KBM-7 (cell line): ENCODE measurements at places on chromosomes 2 and 18.

DNA sequence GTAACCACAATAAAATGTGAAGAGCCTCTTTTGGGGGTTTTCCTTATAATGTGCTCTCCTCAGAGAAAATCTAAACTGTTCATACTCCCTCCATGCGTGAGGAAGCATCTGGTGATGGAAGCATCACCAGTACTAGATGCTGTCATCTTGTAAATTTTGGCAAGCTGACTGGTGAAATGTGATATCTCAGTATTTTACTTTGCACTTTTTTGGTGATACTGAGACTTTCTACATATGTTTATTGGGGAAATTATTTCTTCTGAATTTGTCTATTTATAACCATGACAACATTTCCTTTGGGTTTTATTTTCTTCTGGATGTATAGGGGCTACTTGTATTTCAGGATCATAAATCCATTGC, 95.9 kb upstream of the DLGAP1 start:
- no peak for DNase-seq

DNA sequence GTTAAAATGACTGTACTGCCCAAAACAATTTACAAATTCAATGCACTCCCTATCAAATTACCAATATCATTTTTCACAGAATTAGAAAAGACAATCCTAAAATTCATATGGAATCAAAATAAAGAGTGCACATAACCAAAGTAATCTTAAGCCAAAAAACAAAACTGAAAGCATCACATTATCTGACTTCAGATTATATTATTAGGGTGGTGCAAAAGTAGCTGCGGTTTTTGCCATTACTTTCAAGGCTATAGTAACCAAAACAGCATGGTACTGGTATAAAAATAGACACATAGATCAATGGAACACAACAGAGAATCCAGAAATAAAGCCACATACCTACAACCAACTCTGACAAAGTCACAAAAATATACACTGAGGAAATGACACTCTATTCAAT, 396.6 kb downstream of the EIPR1 start:
- DNase-seq = no peak

- DNase-seq = peak; percentile 15
Measured at GRCh38 chr2:38190542-38191218, 114.7 kb upstream of the CYP1B1 start.

DNA sequence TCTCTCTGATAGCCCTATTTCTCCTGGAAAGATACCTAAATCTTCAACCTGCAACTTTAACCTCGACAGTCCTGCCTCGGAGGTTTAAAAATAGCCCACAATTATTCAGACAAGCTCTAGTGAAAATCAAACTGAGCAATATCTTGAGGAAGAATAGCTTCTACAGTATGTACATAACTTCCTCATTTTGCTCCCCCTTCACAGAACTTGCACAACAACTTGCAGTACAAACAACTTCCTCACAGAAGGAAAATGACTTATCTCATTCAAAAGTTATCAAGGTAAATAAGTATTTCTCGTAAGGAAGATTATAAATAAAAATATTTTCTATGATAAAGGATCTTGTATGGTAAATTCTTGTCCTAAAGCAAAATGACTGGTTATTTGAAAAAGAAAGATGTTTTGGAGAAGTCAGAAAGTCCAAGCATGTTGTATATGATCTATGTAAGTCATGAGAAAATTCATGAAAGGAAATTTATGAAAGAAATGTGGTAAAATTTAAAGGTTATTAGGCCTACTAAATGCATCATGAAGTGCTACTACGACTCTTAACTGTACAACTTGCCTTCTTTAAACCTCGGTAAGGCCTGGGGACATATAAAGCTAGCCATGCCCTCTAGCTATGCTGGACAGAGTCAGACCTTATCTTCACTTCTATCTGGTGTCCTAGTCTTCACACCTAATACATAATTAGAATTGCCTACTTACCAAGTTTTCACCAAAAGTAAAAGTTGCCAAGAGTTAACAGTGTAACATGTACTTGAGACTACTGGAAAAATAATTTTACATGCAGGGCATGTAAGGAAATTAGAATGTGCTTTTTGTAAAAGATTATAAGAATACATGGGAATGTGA, 394.5 kb downstream of the DLGAP1 start:
- peak; percentile 45 for DNase-seq

- no peak for DNase-seq
Measured at GRCh38 chr2:64440843-64441242, 13.1 kb upstream of the LGALSL start.
